EH (cell line): ENCODE measurements at places on chromosomes 7 and 10.

- no peak for DNase-seq
These were observed 21.7 kb downstream of the DDIT4 start for GRCh38 chr10:72295330-72295910.

DNA sequence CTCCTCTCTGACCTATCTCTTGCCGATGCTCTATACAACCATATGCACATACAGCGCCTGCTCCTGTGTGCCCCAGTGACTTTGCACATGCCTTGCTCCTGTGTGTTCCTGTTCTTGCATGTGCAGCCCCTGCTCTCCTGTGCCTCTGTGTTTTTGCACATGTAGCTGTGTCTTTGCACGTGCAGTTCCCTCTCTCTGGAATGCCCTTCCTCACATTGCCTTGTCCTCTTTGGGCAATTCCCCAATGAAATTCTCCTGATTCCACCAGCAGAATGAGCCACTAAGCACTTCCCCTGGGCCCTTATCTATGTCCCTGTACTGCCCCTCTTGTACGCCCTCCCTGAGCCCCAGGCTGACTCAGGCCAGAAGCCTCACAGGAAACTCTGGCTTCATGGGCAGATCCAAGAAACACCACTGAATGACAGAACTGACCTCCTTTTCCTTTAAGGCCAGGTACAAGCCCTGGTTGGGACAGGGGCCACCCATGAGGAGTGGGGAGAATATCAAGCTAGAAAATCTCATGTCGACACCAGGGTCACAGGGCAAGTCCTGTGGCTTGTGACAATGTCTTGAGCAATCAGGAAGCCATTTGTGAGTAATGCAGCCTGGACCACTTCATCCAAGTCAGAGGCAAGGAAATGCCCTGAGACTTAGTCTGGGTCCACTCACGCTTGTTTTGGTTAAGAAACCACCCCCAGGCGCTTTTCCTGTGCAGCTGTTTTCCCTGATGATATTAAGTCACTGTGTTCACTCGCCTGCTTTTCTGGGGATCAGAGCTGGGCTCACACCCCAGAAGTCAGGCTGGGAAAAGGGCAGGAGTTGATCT, 1.9 kb upstream of the ARHGAP22 start:
- DNase-seq: peak; percentile 99

DNA sequence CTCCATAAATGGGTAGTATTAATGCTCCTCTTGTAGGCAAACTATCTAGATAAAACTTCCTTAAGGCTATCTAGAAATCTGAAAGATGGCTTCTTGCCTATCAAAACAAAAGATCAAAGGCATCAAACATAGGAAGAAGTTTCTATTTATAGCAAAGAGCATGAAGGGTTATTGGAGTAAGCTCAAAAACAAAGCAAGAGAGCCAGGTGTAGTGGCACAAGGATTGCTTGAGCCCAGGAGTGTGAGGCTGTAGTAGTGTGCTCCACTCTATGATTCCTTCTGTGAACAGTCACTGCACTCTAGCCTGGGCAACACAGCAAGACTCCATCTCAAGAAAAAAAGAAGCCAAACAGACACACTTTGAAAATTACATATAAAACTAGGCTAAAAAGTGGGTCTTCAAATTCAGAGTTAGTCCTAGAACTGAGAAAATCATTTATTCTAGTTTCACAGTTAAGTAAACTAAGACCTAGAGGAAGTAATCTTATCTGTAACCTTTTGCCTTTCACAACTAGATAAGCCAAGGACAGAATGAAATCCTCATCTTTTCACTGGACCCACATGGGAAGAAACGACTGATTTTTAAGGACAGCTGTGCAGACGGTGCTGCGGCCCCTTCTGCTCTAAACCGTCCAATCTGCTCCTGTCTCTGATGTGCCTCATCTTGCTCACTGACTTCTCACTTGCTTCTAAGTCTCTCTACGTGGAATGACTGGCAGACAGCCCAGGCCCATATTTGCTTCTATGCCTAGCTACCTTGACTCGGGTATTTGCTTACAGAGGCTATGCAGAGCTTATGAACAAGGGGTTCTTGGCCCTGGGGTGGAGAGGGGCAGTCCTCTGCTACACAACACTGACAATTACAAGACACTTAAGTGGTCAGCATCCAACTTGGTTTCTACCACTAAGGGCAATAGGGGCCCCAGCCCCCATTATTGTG, 50.0 kb downstream of the ESYT2 start:
- DNase-seq: peak; percentile 29

GRCh38 chr7:124667312-124668153, 98.1 kb downstream of the GPR37 start:
- peak; percentile 4 for DNase-seq

DNA sequence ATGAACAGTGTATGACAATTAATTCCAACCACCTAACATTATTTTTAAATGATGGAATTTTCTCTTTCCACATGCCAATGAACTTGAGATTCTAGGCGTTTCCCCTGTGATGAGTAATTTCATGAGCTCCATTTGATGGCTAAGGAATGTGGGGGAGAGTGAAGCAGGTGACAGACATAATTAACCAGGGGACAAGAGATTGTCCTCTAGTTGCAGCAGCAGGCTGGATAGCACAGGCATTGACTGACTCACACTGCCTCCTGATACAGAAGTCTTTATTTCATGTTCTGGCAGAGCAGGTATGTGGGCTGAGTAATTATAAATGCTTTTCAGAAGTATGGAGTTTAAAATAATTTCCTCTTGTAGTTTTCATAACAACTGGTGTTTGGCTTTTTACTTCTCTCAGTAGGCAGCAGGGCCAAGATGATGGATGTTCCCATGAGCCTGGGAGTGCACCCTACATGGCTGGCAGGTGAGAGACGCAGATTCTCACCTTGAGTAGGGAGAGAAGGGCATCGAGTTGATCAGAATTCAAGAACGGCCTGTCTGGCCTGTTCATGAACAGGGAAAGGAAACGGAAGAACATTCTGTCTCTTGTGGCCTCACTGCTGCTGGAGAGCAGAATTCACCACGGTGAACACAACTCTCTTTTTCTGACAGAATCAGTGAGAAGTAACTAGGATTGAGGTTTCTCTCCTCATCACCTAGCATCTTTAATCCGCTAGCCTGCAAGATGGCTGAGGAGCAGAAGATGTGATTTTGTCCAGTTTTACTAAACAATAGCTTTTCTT, 118.8 kb downstream of the AOAH start:
- no peak for DNase-seq

- DNase-seq: no peak
These were observed 116.4 kb upstream of the NFE2L3 start for GRCh38 chr7:26035552-26035951.

DNA sequence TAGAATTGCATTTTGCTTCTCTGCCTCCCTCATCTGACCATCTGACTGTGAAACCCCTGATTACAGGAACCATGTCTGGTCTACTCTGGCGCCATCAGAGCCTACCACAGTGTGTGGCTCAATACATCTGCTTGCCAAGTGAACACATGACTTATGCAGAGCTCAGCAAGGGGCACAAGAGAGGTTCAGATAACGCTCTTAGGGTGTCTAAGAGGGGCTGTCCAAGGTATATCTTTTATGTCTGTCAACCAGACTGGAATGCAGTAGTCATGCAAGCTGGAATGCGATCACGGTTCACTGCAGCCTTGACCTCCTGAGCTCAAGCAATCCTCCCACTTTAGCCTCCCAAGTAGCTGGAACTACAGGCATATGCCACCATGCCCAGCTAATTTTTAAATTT, 10.3 kb upstream of the RRP12 start:
- peak; percentile 26 for DNase-seq

DNA sequence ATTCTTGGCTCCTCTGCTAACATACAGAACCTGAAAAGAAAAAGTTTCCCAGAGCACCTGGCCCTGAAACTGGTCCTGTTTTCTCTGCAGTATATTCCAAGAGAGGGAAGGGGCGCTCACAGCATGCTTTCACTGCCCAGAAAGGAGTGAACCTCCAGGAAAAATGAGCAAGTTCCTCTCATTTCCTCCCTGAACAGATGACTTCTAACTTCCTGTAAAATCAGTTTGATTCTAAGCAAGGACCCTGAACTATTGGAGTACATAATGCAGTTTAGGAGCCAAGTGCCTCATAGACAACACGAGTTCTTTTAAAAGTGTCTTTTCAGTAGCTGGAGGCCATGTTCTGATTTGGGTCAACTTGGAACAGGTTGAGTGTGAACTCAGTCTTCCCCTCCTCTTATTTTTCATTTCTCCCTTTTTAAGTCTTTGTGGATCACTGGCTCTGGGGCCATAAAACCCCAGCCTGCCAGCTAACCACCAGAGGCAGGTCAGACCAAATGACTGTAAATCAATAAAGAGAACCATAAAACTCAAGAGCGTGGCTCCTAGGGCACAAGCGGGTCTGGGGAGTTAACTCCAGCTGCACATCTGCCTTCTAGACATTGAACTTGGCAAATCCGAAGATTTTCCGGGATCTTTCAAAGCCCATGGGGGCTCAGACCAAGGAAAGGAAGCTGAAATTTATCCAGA, 5.9 kb upstream of the LRRC18 start:
- no peak for DNase-seq

DNA sequence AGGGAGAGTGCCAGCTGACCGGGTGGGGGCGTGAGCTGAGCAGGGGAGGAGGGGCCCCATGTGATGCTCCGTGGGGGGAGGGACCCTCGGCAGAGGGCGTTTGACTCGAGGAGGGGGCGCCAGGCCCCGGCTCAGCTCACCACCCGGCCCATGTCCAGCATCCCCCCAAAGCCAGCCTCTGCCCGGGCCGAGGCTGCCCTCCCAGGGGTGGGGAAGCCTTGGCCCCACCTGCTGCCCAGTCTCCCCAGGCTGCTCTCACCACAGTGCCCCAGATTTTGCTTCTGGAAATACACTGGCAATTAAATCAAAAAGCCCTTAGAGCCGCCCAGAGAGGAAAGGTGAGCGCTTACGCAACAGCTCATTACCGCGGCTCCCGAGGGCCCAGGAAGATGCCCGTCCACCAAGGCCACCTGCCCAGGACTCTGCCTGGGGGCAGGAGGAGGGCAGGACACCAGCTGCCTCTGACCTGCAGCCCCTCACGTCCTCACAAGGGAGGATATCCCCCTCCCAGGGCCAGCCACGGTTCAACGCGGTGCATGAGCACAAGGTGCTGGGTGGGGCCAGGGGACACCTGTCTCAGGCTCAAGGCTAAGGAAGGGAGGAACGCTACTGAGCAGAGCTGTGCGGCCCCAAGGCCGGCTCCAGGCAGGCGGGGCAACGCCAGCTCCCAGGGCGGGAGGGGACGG, 70.0 kb upstream of the INPP5A start:
- DNase-seq: no peak

GRCh38 chr10:129963641-129964501, at the start of gene EBF3:
TSS of gene EBF3 (minus strand) at chr10:129964274. CDS start at chr10:129963768, 506 bp downstream.
- peak; percentile 66 for DNase-seq

- DNase-seq: peak; percentile 40
These were observed at the start of gene COL26A1 for GRCh38 chr7:101362334-101363195. TSS of gene COL26A1 (plus strand) at chr7:101362875. CDS start at chr7:101363033, 158 bp downstream.

DNA sequence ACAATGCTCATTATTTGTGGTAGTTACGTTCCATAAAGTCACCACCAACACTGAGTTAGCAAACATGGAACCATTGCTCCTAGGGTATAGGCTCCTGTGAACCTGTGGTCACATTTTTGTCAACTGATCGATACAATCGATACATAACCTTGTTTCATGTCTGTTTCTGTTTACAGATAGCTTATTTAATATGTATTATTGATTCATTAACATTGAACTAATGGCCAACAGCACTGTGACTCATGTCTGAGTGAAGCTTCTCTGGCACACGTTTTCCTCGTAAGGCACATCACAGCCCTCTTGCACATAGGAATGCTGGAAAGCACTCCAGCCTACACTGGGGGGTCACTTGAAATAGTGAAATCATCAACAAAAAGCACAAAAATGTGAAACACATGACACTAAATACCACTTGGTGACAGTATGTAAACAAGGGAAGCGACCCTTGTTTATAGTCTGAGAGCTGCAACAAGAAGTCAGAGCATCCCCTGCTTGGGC, 27.0 kb downstream of the GHRHR start:
- peak; percentile 3 for DNase-seq

GRCh38 chr7:126856691-126857291, 395.9 kb downstream of the GRM8 start:
- DNase-seq: no peak

- DNase-seq: no peak
These were observed 147.0 kb downstream of the TCF7L2 start for GRCh38 chr10:113097036-113097435.

DNA sequence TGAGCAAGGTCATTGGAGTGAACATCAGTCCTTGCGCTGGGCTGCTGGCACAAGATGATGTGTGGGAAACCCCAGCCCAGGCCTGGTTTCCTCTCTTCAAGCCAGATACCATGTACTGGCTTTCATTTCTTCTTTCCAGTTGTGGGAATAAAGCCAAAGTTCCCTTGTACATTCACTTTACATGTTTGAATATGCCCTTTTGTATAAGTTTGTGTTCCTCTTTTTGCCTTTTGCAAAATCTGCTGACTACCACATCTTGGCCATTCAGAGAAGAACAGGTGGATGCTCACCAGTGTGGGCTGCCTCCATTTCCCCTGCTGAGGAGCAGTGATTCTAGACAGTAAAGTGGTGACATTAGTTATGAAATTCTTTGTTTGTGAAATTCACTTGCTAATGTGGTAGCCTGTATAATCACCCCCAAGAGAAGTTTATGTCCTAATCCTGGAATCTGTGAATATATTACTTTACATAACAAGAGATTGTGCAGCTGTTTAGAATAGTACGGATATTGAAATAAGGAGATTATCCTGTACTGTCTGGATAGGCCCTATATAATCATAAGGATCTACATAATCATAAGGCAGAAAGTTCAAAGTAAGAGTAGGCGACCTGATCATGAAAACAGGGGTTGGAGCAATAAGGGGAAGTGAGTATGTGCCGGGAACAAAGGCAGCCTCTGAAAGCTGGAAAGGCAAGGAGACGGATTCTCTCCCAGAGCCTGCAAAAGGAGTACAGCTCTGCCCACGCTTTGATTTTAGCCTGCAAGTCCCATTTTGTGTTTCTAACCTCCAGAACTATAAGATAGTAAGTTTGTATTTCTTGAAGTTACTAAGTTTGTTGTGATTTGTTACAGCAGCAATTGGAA, 18.8 kb upstream of the AOAH start:
- DNase-seq: no peak

GRCh38 chr10:126012485-126012884, 116.1 kb downstream of the FANK1 start:
- DNase-seq: peak; percentile 45

- DNase-seq: no peak
These were observed 34.0 kb upstream of the CCDC7 start for GRCh38 chr10:32411797-32412498.

DNA sequence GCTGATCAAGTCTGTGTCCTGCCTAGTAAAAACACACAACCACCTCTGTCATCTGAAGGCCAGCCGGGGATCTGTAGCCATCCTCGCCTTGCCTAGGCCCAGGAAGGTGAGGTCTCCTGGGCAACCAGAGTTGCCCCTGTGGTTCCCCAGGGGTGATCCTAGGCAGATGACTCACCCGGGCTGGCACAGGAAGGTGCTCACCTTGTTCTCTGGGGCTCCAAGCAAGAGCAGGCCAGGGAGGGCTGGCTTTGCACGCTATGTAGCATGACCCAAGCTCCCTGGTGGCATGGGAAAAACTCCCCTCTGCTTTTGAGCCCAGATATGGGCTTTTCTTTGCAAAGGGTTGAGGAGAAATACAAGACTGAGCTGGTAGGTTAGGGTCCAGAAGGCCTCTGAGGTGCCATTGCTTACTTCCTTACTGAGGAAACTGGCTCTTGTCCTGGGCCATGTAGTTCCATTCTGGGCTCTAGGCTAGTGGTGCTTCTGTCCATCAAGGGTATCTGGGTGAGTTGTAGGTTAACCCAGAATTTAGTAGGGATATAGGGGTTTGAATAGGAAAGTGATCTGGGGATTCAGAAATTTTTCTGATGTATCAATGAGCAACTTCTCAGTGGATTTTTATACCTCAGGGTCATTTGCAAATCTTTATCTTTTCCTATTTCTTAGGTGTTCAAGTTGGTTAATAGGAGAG, 112.0 kb downstream of the NT5C2 start:
- DNase-seq: no peak
